SK-N-DZ (cell line): ENCODE measurements at places on chromosomes 2 and 18.

- peak; percentile 72 for DNase-seq
Observed at GRCh38 chr2:29759360-29759759, 162.0 kb downstream of the ALK start.

DNA sequence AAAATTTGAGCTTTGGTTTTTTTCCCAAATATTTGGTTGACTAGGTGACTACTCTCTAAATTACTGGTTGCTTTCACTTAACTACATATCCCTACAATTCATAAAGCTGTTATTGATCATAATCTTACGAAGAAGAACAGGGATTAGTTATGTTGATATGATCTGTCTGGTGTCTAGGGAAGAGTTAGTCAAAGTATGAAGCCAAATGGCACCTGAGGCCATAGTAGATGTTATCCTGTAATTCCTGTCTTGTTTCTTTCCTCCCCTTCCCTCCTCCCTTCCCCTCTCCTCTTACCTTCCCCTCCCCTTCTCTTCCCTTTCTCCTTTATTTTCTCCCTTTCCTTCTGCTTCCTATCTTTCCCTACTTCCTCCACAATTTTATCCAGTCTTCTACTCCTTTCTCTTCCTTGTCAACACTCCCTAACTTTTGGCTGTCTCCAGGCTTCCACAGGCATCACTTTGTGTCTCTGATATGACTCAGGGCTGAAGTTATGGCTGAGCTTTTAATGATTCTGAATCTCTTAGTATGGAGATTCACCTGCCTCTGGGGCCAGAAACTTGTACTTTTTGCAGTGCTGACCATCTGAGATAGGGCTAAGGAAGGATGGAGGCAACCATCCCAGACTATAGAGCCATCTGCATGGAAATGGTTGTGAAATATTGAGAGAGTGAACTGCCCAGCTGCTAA is 149.9 kb upstream of the TCF4 start:
- DNase-seq: peak; percentile 66

DNA sequence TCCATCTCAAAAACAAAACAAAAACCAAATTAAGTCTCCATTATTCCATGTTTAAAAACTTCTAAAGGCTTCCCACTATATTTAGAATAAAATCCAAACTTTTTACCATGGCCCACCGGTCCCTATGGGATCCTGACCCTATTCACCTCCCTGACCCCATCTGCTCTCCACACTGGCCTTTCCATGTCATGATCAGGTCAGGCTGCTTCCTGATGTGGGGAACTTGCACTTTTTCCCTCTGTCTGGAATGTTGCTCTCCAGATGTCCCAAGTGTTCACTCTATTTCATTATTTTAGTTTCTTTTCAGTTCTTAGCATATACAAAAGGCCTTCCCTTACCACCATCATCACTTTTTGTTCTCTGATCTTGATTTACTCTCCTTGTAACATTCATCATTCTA is 7.5 kb upstream of the MTA3 start:
- DNase-seq: no peak

- DNase-seq: no peak
Observed at GRCh38 chr2:70615222-70615621, 61.6 kb upstream of the TGFA start.

- DNase-seq: peak; percentile 51
Observed at GRCh38 chr2:73290049-73290839, 3.1 kb downstream of the EGR4 start.

GRCh38 chr2:229118927-229119326 is 152.2 kb downstream of the PID1 start:
- no peak for DNase-seq

DNA sequence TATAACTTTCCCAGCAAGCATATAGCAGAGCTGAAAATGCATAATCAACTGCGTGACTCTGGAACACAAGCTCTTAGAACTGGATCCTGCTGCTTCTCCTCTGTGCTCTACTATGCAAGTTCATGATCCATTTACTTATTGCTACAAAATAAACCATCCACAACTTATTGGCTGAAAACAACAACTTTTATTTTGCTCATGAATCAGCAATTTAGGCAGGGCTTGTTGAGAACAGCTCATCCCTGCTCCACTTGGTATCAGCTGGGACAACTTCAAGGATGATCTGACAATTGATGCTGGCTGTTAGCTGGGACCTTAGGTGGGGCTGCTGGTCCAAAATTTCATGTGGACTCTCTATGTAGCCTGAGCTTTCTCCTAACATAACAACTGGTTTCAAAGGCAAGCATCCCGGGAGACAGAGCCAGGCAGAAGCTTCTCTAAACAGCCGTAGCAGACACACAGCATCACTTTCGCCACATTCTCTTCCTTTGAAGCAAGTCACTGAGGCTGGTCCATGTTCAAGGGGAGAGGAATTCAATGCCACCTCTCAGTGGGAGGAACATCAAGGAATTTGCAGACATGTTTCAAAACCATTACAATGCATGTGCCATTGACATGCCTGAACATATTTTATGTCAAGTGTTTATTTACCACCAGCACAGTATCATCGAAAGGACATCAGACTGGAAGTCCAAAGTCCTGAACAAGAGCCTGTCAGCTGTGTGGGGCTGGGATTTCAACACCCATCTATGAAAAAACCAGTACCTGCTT is 153.1 kb upstream of the PKDCC start:
- no peak for DNase-seq

- no peak for DNase-seq
Observed at GRCh38 chr2:35080231-35080910, 1275.2 kb upstream of the CRIM1 start.

DNA sequence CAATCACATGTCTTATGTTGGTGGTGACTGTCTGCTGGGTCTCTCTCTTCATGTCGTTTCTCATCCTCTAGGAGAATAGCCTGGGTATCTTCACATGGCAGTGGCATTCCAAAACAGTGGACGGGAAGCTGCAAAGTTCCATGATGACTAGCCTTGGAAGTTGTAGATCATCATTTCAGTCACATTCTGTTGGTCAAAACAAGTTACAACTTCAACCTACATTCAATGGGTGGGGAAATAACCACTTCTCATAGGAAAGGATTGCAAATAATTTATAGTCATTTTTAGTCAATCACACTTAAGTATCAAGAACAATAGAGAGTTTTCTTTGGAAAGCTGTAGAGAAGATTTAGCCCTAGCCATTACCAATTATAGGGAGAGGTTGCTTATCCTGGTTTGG is 395.0 kb upstream of the CDH2 start:
- DNase-seq: no peak

- no peak for DNase-seq
Observed at GRCh38 chr2:141697035-141697434, 433.8 kb downstream of the LRP1B start.

DNA sequence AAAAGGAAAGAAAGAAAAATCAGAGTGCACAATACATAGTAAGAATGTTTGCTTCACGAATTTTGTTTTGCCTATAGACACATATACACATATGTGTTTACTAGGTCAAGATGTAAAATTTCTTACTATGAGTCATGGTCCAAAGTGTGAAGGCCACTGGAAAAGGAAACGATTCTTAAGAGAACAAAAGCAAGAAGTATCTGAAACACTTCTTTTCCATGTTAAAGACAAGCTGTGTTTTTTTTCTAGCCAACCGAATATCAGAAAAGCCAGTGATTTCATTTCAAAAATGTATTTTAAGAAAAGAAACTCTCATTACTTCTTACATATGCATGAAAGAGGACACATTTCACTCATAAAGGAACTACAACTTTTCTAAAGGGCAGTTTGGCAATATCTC is 24.9 kb downstream of the PECR start:
- no peak for DNase-seq

DNA sequence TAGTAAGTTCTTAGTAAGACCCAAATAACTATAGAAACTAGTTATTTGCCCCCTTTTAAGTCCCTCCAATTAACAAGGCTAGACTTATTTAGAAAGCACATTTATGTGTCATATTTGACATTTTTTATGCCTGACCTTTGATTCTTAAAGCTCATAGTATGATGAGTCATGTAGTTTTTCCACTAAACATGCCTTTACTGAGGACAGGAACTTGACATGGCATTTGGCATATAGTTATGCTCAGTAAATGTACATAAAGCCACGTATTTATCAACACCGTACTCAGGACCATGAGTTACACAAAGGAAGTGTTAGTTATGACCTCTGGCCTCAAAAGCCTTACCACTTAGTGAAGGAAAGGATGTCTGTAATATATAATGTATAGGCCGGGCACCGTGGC is 78.9 kb downstream of the GNAL start:
- no peak for DNase-seq

- no peak for DNase-seq
Observed at GRCh38 chr18:7485616-7486015, 81.5 kb upstream of the PTPRM start.

DNA sequence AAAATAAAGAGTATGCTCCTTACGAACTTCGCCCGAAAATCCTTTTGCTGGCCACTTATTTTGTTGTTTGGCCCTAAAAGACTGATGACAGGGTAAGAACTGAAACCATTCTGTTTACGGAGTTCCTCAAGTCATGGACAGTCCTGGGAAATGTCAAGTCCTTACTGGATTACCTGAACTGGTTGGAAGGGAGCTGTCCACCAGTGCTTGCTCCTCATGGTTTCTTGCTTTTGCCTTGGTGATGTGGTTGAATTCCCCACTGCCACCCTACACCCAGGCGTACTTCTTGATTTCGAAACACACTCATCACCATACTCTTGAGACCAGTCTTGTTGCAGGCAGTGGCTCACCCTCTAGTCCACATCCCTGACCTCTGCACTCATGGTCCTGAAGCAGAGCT is 49.1 kb upstream of the CHMP1B start:
- DNase-seq: no peak

DNA sequence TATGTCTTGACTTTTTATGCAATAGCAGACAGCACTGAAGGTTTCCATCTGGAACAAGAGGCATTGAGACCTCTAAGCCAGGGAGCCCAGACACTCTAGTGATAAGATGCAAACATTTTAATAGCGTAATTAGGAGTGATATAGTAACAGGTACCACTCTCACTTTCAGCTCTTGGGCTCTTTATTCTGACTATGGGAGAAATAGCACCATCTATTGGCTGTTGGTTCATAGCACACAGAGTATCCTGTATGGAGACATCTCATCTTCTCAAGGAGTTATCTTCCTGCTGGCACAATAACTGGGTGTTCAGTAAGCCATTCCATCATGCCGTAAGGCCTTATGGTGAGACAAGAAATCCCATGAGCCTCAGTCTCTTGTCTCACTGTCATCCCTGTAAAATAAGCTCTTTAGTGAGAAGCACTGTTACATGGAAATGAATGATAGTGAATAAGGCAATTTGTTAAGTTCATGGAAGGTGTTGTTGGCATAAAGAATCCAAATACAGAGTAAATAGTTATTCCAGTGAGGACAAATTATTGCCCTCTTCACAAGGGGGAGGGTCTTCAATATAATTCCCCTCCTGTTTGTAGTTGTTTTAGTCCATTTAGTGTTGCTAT is 48.3 kb downstream of the THUMPD2 start:
- peak; percentile 26 for DNase-seq

DNA sequence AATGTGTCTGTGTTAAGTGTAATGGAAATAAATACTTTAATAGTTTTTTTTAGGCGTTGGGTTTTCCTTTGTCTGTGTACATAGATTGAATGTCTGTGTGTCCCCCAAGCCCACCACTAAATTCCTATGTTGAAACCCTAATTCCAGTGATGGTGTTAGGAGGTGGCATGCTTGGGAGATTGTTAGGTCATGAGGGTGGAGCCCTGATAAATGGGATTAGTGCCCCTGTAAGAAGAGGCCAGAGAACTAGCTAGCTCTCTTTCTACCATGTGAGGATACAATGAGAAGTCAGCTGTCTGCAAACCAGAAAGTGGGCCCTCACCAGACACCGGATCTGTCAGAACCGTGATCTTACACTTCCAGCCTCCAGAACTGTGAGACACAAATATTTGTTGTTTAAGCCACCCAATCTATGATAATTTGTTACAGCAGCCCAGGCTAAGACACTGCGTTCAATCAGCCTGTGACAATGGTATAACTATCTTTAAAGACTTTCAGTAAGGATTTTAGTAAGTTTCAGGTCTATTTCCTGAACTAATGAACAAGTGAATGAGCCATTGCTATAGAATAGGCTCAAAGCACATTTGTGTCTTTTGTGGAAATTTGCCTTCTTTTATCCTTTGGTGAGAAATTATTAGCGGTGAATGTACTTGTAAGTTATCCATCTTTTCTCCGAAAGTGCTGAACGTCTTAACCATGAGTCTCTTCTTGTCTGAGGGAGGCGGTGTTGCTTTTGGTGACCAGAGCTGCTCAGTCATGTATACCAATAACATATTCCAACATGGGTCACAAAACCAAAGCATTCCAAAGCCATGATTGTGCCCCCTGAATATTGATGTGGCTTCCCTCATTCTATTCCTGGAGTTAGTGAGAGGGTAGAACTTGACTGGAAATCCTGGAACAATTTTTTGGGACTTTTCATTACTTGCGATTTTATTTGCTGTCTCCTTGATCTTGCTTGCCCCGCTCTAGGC is 29.6 kb upstream of the IL1R1 start:
- no peak for DNase-seq

DNA sequence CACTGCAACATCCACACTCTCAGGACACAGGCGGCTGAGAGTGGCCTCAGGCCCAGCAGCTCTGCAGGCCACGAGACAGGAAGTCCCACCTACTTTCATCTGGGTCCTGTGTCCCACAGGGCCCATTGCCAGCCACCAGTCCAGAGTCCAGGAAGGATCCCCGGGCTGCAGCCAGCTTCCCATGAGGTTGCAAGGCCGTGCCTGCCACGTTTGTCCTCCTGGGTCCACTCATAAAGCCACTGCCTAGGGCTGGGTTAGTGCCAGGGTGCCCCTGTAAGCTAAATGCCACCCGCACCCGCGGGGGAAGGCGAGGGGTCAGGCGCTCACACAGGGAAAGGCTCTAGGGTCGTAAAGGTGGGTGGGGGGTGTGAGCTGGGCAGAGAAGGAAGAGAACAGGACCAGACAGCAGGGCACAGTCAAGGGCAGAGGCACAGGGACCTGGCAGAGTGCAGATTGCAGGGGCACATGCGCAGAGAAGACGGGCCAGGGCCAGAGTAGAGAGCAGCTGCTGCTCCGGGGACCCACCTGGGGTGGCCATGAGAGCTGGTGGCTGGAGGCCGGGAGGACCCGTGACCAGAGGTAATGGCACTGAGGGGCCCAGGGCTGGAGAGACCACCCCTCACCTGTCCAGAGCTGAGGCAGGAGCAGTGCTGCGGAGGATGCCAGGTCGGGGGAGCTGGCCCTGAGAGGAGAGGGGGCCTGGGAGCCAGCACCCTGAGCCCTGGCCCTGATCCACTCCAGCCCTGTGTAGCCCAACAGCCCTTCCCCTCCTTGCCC is 8.0 kb downstream of the AGXT start:
- DNase-seq: no peak

DNA sequence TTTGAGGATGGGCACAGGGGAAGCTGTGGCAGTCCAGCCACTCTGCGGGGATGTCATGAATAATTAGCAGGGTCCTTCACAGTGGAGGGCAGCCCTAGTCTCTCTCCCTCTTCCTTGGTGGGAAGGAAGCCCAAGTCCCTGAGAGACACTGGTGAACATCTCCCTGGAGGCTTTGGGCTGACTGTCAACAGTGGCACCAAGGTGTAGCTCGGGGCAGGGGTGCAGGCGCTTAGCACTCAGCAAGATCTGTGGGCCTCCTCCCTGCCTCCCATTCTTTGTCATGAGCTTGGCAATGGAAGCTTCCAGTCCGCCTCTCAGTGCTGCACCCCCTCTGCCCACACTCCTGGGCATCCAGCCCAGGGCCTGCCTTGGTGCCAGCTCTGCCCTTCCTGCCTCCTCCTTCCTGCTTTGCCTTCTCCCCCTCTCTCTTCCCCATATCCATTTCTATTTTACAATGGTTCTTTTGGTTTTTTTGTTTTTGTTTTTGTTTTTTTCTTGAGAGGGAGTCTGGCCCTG is 59.4 kb downstream of the STEAP3 start:
- DNase-seq: no peak
